ENCODE measurements at places on chromosomes 7 and 10.
A peak's percentile ranks its signal among the peaks of the same experiment; 100 is the strongest.

DNA sequence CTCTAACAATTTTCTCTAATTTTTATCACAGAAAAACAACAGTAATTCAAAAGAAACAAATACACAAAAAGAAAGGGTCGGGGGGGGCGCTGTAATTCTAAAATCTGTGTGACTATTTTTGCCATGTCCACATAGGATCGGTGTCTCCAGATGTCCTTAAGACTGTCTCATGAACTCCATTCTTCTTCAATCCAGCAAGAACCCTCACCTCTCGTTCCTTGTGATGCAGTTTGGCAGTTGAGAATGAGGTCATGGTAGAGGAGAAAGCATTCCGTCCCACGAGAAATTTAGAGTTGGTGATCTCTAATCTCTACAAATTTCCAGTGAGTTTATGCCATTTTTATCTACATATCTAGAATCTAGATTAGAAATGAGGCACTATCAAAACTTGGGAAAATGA, 394.7 kb downstream of the TFEC start:
- DNase-seq = no peak

GRCh38 chr7:32502728-32503127, 7.4 kb downstream of the AVL9 start:
- no peak for DNase-seq

DNA sequence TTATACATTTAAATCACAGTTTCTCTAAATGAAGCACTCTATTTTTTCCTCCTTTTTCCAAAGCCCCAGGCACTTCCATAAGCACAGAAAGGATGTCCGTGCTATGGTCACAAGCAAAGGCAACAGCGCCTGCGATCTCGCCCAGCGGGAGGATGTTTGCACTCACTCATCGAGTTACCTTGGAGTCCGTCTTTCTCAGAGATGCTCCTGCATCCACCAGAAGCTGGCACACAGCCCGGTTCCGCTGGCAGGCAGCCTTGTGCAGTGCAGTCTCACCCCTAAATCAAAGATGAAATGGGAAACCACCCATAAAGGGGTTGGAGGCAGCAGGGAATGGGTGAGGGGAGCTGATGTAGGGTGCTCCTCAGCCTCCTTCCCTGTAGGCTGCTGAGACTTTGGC, 51.9 kb upstream of the PTN start:
- no peak for DNase-seq

- DNase-seq = no peak
These were observed 106.4 kb upstream of the ZNF438 start for GRCh38 chr10:31138026-31138553.

DNA sequence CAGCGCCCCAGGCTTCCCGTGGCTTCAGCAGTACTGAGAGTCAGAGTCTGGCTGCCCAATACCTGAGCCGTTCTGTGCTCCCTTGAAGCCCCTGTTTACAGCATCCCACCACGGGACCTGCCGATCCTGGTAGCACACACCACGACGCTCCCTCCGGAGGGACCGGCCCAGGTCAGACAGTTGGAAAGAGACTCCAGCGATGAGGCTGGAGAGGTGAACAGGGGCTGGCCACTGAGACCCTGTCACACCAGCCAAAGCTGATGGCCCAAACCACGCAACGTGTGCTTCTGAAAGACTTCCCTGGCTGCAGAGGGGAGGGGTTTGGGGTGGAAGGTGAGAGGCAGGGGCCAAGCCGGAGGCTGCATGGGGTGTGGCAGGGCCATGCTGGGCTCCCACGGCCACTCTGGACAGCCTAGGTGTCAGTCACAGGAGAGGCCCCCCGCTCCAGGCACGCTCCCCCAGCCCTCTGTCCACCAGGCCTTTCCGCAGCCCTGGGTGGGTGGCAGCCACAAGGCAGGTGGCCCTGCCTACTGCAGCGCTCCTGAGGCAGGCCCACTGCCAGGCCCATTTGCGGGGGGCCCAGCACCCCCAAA, 140.2 kb upstream of the CHST15 start:
- DNase-seq = no peak

- no peak for DNase-seq
These were observed 85.9 kb downstream of the ELFN1 start for GRCh38 chr7:1755783-1756625.

- DNase-seq = no peak
These were observed 34.3 kb upstream of the MTPAP start for GRCh38 chr10:30383356-30383755.

GRCh38 chr7:128266883-128267594, 26.0 kb downstream of the LEP start:
- DNase-seq = peak; percentile 24

- DNase-seq = no peak
These were observed 18.7 kb upstream of the NUB1 start for GRCh38 chr7:151322906-151323305.

DNA sequence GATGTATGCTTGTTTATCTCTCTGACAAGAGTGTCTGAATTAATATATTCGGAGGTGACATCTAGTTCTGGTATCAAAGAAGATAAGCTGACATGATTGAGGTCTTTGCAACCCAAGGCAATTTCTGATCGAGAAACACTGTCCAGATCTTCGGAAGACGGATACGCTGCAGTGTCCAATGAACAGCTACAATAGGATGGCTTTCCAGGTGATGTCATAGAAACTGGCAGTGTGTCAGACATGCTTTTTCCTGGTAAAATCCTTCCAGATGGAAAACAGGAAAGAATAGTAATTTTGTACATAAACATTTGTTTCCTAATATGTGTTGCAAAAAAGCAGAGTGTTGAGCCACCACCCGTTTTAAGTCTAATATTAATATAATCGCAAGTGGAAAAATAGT, 33.4 kb downstream of the VWDE start:
- no peak for DNase-seq

- DNase-seq = no peak
These were observed 202.2 kb upstream of the ETV1 start for GRCh38 chr7:14191686-14192098.

- DNase-seq = no peak
These were observed 259.7 kb downstream of the EXOC4 start for GRCh38 chr7:133512560-133512959.

DNA sequence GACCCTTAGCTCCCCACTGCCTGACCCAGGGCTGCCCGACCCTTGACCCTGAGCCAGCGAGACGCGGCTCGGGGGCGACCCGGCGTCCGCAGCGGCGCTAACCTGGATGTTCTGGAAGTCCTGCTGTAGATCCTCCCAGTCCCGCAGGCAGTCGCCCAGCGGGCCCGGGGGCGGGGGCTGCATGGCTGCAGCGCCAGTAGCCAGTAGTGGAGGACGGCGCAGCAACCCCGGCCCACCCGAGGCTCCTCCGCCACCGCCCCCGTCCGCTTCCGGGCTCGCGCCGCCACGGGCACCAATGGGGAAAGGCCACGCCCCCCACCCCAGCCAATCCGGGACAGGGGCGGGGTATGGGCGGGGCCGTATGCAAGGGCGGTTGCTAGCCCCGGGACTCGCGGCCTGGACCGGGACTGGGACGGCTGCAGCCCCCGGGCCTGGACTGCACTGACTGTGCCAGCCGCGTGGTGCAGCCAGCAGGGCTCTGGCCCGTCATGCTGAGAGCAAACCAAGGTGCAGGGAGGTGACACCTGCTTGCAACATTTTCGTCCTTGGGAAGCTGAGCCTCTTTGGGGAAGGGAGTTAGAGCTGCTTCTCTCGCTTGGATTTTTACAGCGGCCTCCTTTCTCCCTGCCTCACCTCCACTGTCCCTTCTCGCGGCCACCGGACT, at the start of gene TMEM120A:
Gene TMEM120A (minus strand): TSS at position 208 of the 664 bp plus-strand sequence. CDS start 25 bp downstream, at position 183.
- DNase-seq = peak; percentile 95

DNA sequence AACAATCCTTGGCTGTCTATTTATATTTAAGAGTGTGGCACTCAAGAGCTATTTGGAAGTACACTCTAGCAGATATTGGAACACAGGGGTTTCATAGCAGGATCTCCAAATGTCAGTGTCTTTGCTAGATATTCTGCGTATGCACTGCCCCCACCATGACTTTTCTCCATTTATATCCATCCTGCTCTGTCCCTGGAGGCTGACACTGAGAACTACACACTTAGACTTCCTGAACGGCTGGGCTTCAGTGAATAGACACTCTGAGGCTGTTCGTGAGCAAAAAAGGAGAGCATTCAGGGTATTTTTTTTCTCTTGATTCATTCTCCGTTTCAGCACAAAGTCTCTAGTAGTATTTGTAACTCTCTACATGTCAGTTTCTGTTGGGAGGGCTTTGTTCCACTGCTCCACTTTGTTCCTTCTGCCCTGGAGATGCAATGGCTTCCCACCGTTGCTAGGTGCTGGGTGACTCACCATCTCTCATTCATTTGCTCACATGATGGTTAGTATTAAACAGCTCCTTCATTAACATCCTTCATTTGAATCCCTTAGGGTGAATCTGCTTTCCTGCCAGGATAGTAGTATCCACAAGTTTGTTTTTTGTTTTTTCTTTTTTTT, 155.9 kb upstream of the SLC13A1 start:
- DNase-seq = no peak

DNA sequence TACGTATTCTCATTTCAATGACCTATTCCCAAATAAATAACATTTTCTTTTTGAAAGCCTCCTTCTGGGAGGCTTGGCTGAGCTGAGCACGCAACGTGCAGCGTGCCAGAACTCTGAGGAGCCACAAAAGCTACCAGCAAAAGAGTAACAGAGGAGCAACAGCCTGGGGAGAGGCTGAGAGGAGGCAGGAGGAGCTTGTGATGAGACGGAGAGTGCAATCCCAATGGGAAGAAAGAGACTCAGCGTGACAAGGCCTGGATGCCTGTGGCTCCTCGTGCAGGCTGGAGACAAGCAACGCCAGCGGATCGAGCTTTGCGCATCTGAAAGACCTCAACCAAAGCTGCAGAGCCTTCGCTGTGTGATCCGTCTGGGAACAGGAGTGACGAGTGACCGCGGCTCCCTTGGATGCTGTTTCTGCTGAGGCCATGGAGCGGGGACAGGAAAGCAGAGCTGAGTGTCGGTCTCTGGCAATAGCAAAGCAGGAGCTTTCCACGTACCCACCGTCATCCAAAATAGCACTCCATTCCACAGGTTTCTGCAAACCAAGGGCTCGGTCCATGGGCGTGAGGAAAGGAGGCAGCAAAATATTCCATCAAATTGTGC, 171.7 kb upstream of the PFKP start:
- DNase-seq = no peak

DNA sequence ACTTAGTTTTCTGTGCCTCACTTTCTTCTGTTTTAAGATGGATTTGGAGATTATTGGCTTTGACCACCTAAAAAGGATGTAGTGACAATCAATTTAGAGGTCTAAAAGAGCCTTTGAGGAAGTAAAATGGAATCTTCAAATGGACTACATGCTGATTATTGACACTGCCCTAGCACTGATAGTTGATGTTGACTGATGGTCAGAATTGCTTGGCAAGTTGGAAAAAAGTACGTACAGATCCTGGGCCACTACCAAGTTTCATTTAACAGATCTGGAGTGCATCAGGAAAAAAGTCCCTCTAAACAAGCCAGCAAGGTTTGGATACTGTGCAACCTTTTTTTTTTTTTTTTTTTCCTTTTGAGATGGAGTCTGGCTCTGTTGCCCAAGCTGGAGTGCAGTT, 81.1 kb downstream of the TCF7L2 start:
- DNase-seq = no peak

GRCh38 chr7:117828825-117829224, 44.4 kb downstream of the CTTNBP2 start:
- no peak for DNase-seq

GRCh38 chr7:122488241-122488640, 183.7 kb upstream of the FEZF1 start:
- DNase-seq = no peak

DNA sequence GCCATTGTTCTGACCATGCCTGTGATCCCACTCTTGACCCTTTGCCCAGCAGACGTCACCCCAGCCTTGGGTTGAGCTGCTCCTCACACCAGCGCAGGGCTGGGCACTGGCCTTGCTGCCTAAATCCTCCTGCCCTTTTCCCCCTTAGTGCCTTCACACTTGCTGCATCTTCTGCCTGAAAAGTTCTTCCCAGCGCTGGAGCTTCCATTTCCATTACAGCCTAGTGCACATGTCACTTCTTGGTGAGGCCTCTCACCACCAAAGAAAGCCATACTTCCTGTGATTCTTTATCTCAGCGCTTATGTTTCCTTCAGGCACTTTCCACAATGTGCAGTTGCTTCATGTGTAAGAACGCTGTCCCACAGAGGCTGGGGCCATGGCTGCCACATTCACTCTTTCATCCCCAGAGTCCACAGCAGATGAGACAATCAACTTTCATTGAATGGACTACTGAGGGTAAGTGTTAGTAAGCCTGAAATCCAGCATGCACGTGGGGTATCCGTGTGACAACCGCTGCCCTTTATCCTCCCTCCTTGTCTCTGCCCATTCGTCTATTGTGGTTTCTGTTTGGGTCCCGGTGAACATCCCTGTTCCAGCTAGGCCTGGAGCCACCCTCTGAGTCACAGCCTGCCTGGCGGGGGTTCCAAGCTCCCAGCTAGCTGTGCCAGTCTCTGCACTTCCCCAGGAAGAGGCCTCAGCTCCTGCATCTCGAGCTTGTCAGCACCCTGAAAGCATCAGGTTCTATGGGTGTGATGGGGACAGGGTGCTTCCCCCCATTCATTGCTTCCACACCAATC, 37.3 kb downstream of the ADRA2A start:
- no peak for DNase-seq
